ENCODE measurements at places on chromosomes 7 and 10.
A peak's percentile ranks its signal among the peaks of the same experiment; 100 is the strongest.

DNA sequence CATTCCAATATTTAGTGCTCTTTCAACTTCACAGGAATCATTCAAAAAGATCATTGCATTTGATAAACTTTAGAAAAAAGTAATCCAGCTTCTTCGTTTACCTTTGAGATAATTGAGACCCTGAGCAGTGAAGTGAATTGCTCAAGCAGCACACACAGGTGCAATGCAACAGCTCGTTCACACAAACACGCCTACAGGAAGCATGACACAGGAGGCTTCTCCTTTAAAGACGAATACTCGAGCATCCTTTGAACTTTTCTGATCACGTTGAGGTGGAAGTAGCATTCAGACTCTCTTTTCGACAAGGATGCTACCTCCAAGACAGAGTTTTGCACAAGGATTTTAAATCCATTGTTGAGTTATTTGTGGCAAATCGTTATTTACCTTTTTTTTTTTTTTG lies 18.0 kb upstream of the RSU1 start:
- no peak for DNase-seq

DNA sequence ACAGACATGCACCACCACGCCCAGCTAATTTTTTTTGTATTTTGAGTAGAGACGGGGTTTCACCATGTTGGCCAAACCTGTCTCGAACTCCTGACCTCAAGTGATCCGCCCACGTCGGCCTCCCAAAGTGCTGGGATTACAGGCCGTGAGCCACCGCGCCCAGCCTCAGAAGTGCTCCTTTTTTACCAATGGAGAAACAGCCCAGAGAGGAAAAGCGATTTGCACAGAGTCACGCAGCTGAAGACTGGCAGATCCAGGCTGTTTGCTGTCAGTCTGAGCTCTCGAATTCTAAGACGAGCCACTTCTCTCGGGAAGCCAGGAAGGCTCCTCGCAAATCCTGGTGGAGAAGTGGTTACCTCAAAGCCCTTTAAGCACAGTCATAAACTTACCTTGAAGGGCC lies 57.4 kb upstream of the SDK1 start:
- no peak for DNase-seq

- DNase-seq, result no peak
Observed at GRCh38 chr7:55021053-55021452, 2.2 kb downstream of the EGFR start.

DNA sequence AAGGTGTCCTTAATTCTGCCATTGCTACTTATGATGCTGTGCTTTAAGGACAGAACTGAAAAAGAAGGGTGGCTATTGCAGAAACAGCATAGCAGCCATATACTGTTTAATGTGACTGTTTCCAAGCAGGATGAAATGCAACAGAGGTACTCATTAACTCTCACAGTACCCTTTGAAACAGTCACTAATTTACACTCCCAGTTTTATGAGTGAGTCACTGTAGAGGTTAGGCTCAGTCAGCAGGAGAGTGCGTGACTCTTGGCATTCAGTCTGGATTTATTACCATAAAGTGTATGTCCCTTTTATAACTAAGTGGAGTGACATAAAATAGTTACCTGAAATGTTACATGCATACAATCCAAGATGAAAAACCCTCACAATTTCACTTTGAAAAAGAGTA lies 27.7 kb downstream of the ALDH18A1 start:
- DNase-seq, result no peak

DNA sequence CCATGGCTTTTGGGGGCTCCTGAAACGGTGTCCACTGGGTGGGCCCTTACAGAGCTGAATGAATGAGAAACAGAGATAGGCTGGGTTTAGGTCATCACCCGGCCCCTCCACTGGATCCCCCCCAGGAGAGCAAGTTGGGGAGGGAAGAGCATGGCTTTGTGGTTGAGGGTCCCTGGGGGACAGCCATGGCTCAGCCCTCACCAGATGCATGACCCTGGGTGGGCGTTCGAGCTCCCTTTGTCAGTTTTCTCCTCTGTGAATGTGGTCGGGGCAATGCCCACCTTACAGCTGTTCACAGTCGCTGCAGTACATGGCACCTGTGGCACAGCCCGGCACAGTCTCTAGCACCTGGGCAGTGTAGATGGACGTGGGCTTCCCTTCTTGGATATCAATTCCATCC lies 40.6 kb upstream of the CXCL12 start:
- DNase-seq, result no peak

- no peak for DNase-seq
Observed at GRCh38 chr7:41104631-41105030, 598.3 kb downstream of the INHBA start.

DNA sequence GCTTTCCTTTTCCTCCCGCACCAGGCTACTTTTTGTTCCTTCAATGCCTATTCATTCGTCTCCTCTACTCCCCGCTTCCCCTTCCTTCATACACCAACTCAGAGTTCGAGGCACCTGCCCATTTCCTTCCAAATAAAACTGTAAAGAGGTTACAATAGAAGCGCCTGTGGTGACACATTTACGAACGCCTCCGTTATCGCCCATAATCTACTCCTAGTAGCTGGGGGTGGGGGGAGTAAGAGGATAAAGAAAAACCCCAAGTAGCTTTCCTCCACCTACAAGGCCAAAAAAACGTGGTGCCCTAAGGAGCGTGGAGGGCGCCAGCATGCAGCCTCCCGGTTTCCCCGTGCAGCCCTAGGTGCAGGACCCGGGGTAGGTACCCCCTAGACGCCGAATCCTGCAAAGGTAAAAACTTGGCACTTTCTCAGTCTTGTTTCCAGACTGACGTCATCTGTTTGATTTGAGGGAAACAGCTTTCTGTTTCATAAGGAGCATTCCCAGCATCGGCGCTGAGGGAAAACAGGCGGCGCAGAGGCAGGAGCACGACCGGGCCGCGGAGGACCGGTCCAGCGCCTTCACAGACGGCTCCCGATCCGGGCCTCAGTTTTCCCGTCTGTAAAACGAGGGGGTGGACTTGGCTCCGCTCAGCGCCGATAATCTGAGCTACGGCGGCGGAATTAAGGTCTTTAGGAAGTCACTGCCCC lies 922 bp downstream of the PPA1 start:
- peak; percentile 53 for DNase-seq

GRCh38 chr10:74934100-74934812 lies 107.9 kb downstream of the KAT6B start:
- no peak for DNase-seq

DNA sequence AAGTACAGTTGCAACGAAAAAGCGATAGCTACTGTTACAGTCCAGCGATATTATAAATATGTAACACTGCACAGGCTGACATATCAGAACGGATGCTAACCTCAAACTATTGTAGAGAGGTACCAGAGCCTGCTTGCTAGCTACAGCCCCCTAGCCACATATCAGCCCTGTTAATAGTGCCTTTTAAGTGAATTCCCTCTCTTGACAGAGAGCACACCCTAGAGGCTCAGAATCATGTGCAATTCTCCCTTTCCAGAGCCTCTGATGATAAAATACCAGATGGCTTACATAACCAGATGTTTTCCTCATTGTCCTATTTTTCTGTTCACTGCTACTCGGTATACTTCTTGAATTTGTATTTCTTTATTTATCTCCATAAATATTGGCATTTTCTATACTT lies 960.7 kb upstream of the CELF2 start:
- DNase-seq, result no peak

- DNase-seq, result no peak
Observed at GRCh38 chr10:124842721-124843120, 41.1 kb downstream of the ABRAXAS2 start.

- no peak for DNase-seq
Observed at GRCh38 chr7:98151884-98152283, 45.2 kb downstream of the LMTK2 start.

DNA sequence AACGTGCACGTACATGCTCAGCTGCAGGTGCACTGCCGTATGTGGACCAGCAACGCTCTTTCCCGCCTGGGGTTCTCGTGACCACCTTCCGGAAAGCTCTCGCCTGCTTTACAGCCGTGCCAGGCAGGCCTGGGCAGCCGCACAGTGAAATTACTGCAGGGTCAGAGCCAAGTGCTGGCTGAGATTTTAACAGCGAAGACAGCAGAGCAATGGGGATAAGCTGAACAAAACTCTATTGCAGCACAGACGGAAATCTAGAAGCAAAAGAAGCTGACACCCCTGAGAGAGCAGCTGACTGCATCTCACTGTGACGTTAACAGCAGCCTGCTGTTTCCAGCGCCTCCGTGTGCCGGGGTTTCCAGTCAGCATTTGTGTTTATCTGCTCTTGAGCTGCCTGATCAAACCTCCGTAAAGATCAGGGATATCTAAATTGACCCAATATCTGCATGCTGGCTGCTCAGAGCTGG lies 179.0 kb downstream of the DIP2C start:
- DNase-seq, result no peak

GRCh38 chr10:62870866-62871265 lies 54.7 kb upstream of the EGR2 start:
- DNase-seq, result peak; percentile 35

GRCh38 chr7:27031289-27032172 lies 64.3 kb downstream of the HOXA1 start:
- no peak for DNase-seq

GRCh38 chr10:129056734-129057689 lies 410.0 kb upstream of the MGMT start:
- no peak for DNase-seq

- DNase-seq, result peak; percentile 53
Observed at GRCh38 chr10:129522041-129522585, 55.1 kb downstream of the MGMT start.

- DNase-seq, result no peak
Observed at GRCh38 chr7:157929671-157930070, 592.9 kb downstream of the DNAJB6 start.

- no peak for DNase-seq
Observed at GRCh38 chr10:29501692-29502091, 133.1 kb downstream of the SVIL start.

DNA sequence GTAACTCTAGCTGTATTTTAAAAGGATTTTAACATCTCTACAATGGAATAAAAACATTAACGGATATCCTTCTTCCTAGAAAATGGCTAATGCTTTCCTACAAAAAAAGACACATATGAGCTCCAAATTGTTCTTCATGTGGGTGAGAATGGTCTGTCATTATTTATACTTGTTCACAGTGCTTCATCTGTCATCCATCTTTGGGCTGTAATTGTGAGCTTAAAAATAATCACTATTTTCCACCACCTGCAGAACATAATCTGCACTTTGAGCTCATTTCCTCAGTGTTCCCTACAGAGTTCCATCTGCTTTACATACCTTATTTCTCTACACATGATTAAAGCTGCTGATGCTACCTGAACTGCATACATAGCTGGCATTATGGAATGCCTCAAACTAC lies 979.1 kb upstream of the C7orf33 start:
- DNase-seq, result no peak

- no peak for DNase-seq
Observed at GRCh38 chr10:93030409-93030808, 30.2 kb upstream of the CYP26C1 start.

DNA sequence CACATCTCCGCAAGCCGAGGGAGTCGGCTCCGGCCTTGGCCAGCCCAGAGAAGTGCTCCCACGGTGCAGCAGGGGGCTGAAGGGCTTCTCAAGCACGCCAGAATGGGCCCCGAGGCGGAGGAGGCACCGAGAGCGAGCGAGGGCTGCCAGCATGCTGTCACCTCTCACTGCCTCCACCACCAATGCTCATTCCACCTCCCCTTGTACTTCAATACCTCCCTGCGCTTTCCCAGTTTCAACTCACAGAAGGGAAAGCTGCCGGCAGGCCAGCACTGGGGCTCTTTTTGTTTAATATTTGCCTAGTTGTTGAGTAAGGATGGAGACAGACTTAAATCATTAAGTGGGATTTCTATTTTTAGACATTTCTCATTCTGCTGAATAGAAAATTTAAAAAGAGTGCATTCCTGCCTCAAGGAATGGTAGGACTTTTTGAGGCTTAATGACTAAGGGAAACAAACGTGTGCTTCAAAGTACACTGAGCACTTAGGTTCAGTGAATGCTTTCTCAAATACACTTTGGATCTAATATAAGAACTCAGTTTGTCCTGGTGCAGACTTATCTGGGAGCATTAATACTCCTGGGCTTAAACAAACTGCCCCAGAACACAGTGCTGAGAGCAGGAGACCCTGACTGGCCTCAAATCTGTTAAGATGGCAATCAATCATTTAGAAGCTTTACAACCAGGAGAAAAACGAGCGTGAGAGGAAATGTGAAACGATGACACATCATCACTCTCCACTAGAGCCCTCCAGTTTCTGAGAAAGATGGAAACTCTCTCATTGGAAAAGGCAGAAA lies 131.2 kb downstream of the RALA start:
- no peak for DNase-seq

- peak; percentile 13 for DNase-seq
Observed at GRCh38 chr10:78549140-78549935, 515.7 kb downstream of the RPS24 start.

- no peak for DNase-seq
Observed at GRCh38 chr10:133237241-133237587, 441 bp upstream of the VENTX start.

DNA sequence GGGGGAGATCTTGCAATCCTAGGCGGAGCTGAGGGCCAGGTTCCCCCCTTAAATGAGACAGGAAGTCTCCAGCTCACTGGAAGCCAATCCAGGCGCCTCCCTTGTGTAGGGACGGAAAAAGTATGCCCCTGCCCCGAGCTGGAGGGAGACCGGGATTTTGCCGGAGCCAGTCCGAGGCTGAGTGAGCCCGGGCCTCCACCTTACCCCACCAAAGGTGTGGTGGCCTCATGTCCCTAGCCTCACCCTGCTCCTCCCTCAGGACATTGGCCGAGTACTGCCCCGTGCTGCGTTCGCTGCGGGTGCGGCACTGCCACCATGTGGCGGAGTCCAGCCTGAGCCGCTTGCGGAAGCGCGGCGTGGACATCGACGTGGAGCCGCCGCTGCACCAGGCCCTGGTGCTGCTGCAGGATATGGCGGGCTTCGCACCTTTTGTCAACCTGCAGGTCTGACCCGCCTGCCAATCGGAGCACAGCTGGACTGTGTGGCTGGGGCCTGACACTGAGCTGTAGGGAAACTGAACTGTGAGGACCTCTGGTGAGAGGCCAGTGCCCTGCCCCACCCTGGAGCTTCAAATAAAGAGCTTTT lies 2.0 kb downstream of the FBXL15 start:
- peak; percentile 78 for DNase-seq

GRCh38 chr7:102261451-102261850 lies 25.2 kb upstream of the SH2B2 start:
- DNase-seq, result no peak

DNA sequence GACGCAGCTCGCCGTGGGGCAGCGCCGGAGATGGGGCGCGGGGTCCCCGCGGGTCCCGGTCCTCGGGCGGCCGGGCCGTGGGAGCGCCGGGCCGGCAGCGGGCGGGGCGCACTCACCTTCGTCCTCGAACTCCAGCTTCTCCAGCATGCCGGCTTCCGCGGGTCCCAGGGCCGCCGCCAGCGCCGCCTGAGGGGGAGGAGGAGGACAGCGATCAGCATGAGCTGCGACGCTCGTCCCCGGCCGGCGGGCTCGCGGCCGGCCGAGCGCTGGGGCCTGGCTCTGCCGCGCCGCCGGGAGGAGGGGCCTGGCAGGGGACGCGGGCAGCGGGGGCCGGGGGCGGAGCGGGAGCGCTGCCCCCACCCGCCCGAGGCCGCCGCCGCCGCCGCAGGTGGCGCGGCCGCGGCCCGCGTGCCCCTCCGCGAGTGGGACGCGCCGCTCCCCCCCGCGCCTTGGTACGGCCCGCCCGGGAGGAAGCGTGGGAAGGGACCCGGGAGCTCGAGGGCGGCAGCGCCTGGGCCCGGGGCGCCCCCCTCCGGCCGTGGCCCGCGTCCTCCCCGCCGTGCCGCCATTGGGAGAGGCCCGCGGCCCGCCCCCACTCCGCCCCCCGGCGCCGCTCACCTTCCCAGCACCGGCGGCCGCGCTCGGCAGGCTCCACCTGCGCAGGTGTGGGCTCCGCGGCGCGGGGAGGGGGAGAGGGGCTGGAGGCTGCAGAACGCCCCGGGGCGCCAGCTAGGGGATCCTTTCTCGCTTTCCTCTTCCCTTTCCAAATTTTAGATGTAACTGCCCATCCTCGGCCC lies 112.5 kb upstream of the RHEB start:
- DNase-seq, result peak; percentile 99

Measured in NCI-H526 (cell line).